ENCODE measurements at places on chromosomes 12 and 14. TPM values are rescaled to one million over a fixed set of nuclear protein-coding genes. Genes with fewer than 3 reads are reported as not detected.

Gene LRRC9
- total RNA-seq, result 0.79 TPM

Gene OVCH1
- total RNA-seq, result 0.25 TPM

Gene CTSG
- total RNA-seq, result not detected

DNA sequence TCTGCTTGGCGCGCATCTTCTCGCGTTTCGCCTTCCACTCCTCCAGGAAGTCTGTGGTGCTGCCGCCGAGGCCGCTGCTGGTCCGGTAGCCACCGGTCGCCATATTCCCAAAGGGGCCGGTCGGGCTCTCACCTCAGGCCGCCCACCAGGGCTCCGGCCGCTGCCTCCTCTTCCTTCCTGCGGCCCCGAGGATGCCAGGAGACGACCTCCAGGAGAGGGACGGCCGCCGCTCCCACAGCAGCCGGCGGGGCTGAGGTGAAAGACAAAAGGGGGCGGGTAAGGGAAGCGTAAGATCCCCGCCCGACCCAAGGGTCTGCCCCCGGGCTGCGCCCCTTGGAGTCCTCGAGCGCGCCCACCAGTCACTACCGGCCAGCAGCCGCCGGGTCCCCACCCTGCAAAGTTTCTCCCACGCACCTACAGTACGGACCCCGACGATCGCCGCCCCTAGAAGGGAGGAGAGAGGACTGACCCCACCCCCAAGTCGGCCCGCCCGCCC is 574 bp downstream of the PAWR start:
- H3K27ac ChIP-seq, result 0 out of 2 replicates have a peak overlapping the region, but pooled peaks have one; percentile 78
- H3K4me1 ChIP-seq, result peaks cover 40% of the 10 kb centered on the region
- peaks cover 33% of the 10 kb centered on the region for H3K36me3 ChIP-seq
- H3K27me3 ChIP-seq, result no peaks in the 10 kb centered on the region
- peak overlapping the region; percentile 85 for H3K4me3 ChIP-seq
- peak; percentile 61 for DNase-seq

GRCh38 chr14:76382495-76382832 is 6.5 kb downstream of the ESRRB start:
- no peaks in the 10 kb centered on the region for H3K36me3 ChIP-seq
- DNase-seq, result no peak
- H3K4me3 ChIP-seq, result no peak overlapping the region

DNA sequence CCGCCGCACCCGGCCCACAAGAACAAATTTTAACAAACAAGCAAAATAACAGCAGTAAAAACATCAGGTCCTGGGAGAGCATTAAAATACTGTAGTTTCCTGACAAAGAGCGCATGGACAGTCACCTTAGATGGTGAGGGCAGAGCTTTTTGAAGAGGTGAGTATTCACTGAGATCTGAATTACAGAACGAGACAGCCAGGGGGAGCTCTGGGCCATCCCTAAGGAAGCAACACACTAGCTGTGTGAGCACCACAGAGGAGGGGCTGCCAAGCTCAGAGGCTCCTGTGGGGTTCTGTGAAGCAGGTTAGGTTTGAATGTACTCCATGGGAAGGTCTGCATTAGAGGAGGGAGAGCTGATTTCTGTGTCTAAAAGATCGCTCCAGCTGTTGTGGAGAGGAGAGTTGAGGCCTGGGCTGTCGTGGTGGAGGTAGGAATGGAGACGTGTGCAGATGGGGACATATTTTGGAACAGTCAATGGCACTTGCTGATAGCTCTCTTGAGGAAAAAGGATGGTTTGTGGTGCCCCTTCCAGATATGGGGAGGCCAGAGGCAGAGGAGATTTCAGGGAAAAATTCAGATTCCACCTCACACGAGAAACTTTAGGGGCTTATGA is 72.9 kb downstream of the TRAFD1 start:
- peaks cover 22% of the 10 kb centered on the region for H3K36me3 ChIP-seq
- no peak overlapping the region for H3K4me3 ChIP-seq
- peak overlapping the region; percentile 86 for H3K27ac ChIP-seq
- peaks cover 2% of the 10 kb centered on the region for H3K4me1 ChIP-seq
- peak; percentile 87 for DNase-seq
- H3K27me3 ChIP-seq, result no peaks in the 10 kb centered on the region

Measured in WTC11 (cell line).